ENCODE measurements at places on chromosomes 4 and X.

DNA sequence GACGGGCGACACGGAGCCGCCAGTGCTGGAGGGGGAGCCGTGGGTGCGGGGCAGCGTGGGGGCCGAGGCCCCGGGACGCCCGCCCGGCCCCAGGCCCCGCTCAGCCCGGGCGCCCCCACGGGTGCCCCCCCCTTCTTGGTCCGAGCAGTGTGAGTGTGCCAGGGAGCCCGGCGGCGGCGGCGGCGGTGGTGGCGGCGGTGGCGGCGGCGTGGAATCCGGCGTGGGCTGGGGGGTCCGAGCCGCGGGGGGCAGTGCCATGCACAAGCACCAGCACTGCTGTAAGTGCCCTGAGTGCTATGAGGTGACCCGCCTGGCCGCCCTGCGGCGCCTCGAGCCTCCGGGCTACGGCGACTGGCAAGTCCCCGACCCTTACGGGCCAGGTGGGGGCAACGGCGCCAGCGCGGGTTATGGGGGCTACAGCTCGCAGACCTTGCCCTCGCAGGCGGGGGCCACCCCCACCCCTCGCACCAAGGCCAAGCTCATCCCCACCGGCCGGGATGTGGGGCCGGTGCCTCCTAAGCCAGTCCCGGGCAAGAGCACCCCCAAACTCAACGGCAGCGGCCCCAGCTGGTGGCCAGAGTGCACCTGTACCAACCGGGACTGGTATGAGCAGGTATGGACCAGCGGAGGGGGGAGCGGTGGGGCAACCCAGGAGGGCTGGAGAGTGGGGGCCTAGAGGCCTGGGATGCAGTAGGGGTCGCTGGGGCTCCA is 466 bp downstream of the DLG3 start:
- DNase-seq: no peak

DNA sequence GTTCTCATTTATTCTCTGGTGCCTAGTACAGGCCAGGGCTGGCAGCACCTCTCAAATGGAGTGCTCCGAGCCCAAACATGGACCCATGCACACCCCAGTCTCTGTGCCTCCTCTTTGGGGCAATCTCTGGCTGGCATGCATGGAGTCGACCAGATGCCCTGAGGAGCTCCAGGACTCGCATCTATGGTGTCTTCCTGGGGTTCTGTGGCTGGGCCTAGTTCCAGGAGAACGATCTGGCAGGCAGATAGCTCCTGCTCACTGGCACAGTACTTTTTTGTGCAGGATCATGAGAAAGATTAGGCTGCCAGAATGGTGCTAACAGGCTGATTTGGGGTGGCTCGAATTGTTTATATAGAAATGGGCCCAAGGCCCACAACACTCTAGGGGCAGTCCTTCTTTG is 72.0 kb upstream of the PJA1 start:
- no peak for DNase-seq

- no peak for DNase-seq
Measured at GRCh38 chr4:33566649-33567048, 2677.7 kb downstream of the ARAP2 start.

DNA sequence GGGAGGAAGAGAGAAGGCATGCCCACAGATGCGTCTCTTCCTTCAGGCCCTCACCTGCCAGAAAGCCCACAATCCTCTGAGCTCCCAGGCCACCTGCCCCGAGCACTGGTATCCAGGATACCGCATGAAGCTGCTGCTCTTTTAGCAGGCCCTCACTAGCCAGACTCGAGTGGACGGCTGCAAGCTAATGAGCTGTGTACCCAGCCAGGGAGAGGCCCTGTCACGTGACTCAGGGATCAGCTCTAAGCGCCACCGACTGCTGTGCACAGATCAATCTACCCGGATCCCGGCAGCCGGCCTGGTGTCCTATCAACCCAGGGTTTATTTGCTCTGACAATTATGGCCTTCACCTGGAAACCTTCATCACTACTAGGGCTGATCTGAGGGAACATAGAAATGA is 39.0 kb downstream of the BCOR start:
- DNase-seq: no peak

All from ureter (tissue), 1 donor.